ENCODE measurements at places on chromosomes 2 and 18.

- no peak for DNase-seq
Measured at GRCh38 chr2:134440336-134440909, 186.6 kb downstream of the MGAT5 start.

- no peak for DNase-seq
Measured at GRCh38 chr2:129803032-129803431, 176.4 kb upstream of the RAB6C start.

DNA sequence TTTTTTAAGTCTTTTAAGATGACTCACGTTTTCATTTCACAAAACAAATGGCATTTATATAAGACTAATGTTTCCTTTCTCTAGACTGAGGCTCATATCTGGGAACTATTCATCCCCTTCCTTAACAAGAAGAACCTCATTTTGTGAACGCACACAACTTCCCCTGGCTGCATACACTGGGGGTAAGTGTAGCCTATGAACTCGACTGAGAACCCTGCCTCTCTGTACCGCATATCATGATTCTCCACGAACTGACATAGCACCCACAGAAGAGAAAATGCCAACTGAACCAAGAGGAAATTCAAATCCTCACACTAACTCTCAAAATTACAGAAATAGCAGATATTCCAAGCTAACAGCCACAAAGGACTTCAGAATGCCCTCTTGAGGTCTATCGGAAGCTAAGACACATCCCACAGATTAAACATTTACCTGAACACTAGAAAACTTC is 236.7 kb downstream of the TCF4 start:
- no peak for DNase-seq

GRCh38 chr2:98880266-98881152 is 55.5 kb downstream of the CRACDL start:
- no peak for DNase-seq

GRCh38 chr18:56451188-56451587 is 187.2 kb downstream of the TXNL1 start:
- DNase-seq, result no peak

Data from HAP-1 (cell line).